ENCODE measurements at places on chromosomes 12 and 14. TPM values are rescaled to one million over a fixed set of nuclear protein-coding genes. Genes with fewer than 3 reads are reported as not detected.

- H3K4me1 ChIP-seq = no peaks in the 10 kb centered on the region
- DNase-seq = peak; percentile 25
- H3K27me3 ChIP-seq = no peaks in the 10 kb centered on the region
- no peaks in the 10 kb centered on the region for H3K36me3 ChIP-seq
- H3K4me3 ChIP-seq = no peak overlapping the region
These were observed 115.6 kb downstream of the PLEKHA5 start for GRCh38 chr12:19245106-19245505.

The CYP27B1 gene
- 0.62 TPM for total RNA-seq

GRCh38 chr12:55982319-55982936, 8.6 kb downstream of the RAB5B start:
- H3K4me3 ChIP-seq = no peak overlapping the region
- H3K4me1 ChIP-seq = peaks cover 2% of the 10 kb centered on the region
- no peak for DNase-seq
- peaks cover 53% of the 10 kb centered on the region for H3K36me3 ChIP-seq
- H3K27me3 ChIP-seq = no peaks in the 10 kb centered on the region
- no peak overlapping the region for H3K27ac ChIP-seq

The PLBD1 gene
- 23.2 TPM for total RNA-seq

The POU6F1 gene
- total RNA-seq = 4.6 TPM

DNA sequence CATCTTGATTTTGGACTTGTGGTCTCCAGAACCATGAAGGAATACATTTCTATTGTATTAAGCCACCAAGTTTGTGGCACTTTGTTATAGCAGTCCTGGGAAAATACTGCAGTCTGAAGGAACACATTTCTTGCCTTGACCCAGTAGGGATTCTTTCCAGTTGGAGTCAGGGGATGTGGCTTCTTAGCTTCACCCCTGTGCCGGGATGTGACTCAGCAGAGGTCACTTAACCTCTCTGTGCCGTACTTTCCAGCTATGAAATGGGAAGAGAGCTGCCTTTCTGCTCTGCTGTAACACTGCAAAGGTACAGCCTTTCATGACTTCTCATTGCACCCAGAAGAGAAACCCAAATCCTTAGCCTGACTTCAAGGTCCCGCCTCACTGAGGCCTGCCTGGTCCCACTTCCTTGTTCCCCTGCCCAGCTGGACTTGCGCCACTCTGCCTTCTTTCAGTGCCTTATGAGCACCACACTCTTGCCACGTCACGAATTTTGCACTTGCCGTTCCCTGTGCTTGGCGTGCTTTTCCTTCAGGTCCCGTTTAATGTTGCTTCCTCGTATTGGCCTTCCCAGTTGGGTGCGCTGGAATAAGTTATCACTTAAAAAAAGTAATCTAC, 24.2 kb downstream of the CHST11 start:
- H3K36me3 ChIP-seq = no peaks in the 10 kb centered on the region
- H3K4me1 ChIP-seq = peaks cover 3% of the 10 kb centered on the region
- no peak overlapping the region for H3K4me3 ChIP-seq
- no peaks in the 10 kb centered on the region for H3K27me3 ChIP-seq
- peak; percentile 48 for DNase-seq

GRCh38 chr12:26896913-26897312, 40.9 kb downstream of the INTS13 start:
- no peak overlapping the region for H3K4me3 ChIP-seq
- H3K36me3 ChIP-seq = peaks cover 5% of the 10 kb centered on the region
- no peaks in the 10 kb centered on the region for H3K27me3 ChIP-seq
- H3K27ac ChIP-seq = no peak overlapping the region
- H3K4me1 ChIP-seq = no peaks in the 10 kb centered on the region

- H3K27me3 ChIP-seq = peaks cover 2% of the 10 kb centered on the region
- no peak for DNase-seq
- no peak overlapping the region for H3K4me3 ChIP-seq
- H3K4me1 ChIP-seq = no peaks in the 10 kb centered on the region
These were observed 148.6 kb upstream of the VASH1 start for GRCh38 chr14:76612654-76613053.

The SLC7A8 gene
- total RNA-seq = 4.2 TPM

- no peak for DNase-seq
- H3K4me3 ChIP-seq = no peak overlapping the region
- peaks cover 10% of the 10 kb centered on the region for H3K4me1 ChIP-seq
- H3K27me3 ChIP-seq = no peaks in the 10 kb centered on the region
These were observed 124.9 kb upstream of the MED13L start for GRCh38 chr12:116402163-116402939.

The AHNAK2 gene
- 21.6 TPM for total RNA-seq

- no peaks in the 10 kb centered on the region for H3K36me3 ChIP-seq
- no peak for DNase-seq
- no peak overlapping the region for H3K4me3 ChIP-seq
- no peaks in the 10 kb centered on the region for H3K27me3 ChIP-seq
These were observed 35.3 kb downstream of the KICS2 start for GRCh38 chr12:64186789-64187188.

The TOMM20L gene
- not detected for total RNA-seq

GRCh38 chr12:104134882-104135281, 3.1 kb downstream of the NFYB start:
- H3K4me3 ChIP-seq = no peak overlapping the region
- no peaks in the 10 kb centered on the region for H3K27me3 ChIP-seq
- peaks cover 27% of the 10 kb centered on the region for H3K36me3 ChIP-seq
- no peak for DNase-seq
- no peak overlapping the region for H3K27ac ChIP-seq

DNA sequence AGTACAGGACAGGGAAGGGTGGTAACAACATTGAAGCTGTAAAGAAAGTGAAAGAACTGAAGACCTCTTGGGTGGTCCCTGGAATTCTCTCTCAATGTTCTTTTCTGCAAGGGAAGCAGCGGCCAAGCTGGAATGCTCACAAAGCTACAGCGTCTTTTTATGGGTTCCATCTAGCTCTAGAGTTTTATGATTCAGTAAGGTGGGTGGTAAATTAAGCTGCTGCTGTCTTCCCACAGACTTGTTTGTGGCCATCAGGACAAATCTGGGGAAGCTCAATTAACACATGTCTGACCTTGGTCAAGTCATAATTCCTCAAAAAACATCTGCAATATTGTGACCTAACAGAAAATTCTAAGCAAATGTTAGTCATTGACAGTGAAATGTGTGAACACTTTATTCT, 139.1 kb downstream of the MED13L start:
- H3K27ac ChIP-seq = no peak overlapping the region
- no peak overlapping the region for H3K4me3 ChIP-seq
- H3K36me3 ChIP-seq = no peaks in the 10 kb centered on the region
- H3K27me3 ChIP-seq = no peaks in the 10 kb centered on the region
- DNase-seq = peak; percentile 81

The SLCO1B3 gene
- not detected for total RNA-seq

- H3K4me1 ChIP-seq = no peaks in the 10 kb centered on the region
- H3K36me3 ChIP-seq = no peaks in the 10 kb centered on the region
- no peak overlapping the region for H3K27ac ChIP-seq
- peak; percentile 31 for DNase-seq
- H3K27me3 ChIP-seq = no peaks in the 10 kb centered on the region
These were observed 930.5 kb upstream of the NOVA1 start for GRCh38 chr14:27528328-27528727.

- peak overlapping the region; percentile 69 for H3K27ac ChIP-seq
- no peak overlapping the region for H3K4me3 ChIP-seq
- no peaks in the 10 kb centered on the region for H3K36me3 ChIP-seq
- no peaks in the 10 kb centered on the region for H3K27me3 ChIP-seq
- peaks cover 2% of the 10 kb centered on the region for H3K4me1 ChIP-seq
These were observed 53.7 kb downstream of the EFCAB11 start for GRCh38 chr14:89900802-89901201.

GRCh38 chr12:45425426-45425825, 209.5 kb downstream of the ANO6 start:
- no peak for DNase-seq
- H3K4me1 ChIP-seq = no peaks in the 10 kb centered on the region
- H3K36me3 ChIP-seq = peaks cover 38% of the 10 kb centered on the region

The NID2 gene
- 96.3 TPM for total RNA-seq

GRCh38 chr12:553216-554000, 93.7 kb downstream of the B4GALNT3 start:
- no peak for DNase-seq
- peaks cover 32% of the 10 kb centered on the region for H3K4me1 ChIP-seq
- no peaks in the 10 kb centered on the region for H3K27me3 ChIP-seq
- no peak overlapping the region for H3K27ac ChIP-seq
- no peaks in the 10 kb centered on the region for H3K36me3 ChIP-seq

DNA sequence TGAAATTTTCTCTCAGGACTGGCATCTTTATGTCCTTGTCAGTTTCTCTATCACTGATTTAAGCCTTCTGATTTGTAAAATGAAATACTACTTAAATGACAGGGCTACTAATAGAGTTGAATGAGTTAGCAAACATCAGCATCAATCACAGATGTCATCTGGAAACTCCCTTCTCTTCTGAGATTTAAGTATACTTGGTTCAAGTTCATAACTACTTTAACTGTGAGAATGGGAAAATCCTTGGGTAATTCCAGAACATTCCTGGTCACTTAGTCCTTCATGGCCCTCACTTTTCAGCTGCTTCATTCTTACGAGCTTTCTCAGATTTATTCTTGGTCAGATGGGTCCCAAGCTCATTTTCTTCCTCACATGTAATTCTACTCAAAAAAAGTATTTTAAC, 1655.3 kb upstream of the FLRT2 start:
- H3K27me3 ChIP-seq = no peaks in the 10 kb centered on the region
- no peaks in the 10 kb centered on the region for H3K4me1 ChIP-seq
- no peak overlapping the region for H3K4me3 ChIP-seq
- peak; percentile 5 for DNase-seq
- no peaks in the 10 kb centered on the region for H3K36me3 ChIP-seq

GRCh38 chr12:90897986-90898385, 57.0 kb downstream of the CCER1 start:
- H3K27ac ChIP-seq = no peak overlapping the region
- no peak for DNase-seq
- no peaks in the 10 kb centered on the region for H3K36me3 ChIP-seq
- H3K27me3 ChIP-seq = no peaks in the 10 kb centered on the region
- H3K4me3 ChIP-seq = no peak overlapping the region

The CCDC196 gene
- not detected for total RNA-seq

DNA sequence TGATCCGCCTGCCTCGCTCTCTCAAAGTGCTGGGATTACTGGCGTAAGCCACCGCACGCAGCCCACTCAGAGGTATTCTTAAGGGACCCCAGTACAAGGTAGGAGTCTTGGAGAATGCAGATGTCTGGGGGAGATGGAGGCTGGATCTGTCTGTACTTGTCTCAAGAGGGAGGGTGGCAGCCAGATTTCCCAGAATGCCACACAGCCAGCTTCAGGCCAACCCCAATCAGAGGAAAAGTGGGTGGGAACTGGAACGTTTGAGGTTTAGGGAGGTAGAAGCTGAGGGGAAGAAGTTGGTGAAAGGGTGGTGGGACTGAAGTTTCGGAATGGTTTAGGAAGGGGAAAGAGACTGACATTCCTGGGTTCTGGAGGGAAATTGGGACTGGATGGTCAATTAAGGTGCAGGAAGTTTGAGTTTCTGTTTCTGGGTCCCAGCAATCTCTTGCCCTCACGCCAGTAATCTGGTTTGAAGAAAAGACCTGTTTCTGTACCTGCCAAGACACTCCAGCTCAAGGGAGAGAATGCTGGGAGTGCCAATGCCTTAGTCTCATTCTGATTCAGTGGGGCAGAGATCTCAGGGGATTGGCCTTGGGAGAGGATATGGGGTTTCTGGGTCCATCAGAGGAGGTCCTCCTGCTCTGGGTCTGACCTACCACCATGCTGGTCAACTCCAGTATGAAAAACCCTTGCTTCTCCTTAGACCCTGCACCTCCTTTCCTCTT, 8.1 kb upstream of the ZNF385A start:
- H3K27ac ChIP-seq = peak overlapping the region; percentile 29
- DNase-seq = no peak
- peaks cover 32% of the 10 kb centered on the region for H3K36me3 ChIP-seq
- H3K4me3 ChIP-seq = no peak overlapping the region
- H3K27me3 ChIP-seq = no peaks in the 10 kb centered on the region
- peaks cover 57% of the 10 kb centered on the region for H3K4me1 ChIP-seq

The PLEKHD1 gene
- 0.53 TPM for total RNA-seq

DNA sequence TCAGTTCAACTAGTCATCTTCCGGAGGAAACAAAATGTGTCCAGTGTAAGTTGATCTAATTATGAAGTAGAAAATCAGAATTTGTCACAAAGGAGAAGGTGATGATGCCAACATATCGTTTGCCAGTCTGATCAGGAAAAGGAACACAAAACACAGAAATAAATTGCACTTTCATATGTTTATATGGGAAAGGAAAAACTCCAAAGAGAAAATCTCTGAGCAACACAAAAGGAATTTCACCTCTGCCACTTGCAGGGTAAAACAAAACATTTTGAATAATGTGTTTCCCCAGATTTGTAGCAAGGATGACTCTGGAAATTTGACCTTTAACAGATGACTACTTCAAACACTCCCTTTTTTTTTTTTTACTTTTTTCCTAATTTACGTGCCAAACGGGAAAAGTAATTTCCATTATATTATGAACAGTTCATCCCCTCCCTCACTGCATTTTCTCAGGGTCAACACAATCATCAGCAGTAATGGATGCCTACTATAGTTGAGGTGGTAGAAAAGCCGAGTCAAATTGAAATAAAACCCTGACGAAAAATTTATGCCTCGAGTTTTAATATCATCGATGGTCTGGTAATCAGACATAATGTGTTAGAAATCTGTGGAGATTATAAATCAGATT, 25.6 kb downstream of the MGAT4C start:
- no peaks in the 10 kb centered on the region for H3K36me3 ChIP-seq
- H3K4me1 ChIP-seq = no peaks in the 10 kb centered on the region
- H3K27me3 ChIP-seq = no peaks in the 10 kb centered on the region
- H3K4me3 ChIP-seq = no peak overlapping the region
- no peak overlapping the region for H3K27ac ChIP-seq

DNA sequence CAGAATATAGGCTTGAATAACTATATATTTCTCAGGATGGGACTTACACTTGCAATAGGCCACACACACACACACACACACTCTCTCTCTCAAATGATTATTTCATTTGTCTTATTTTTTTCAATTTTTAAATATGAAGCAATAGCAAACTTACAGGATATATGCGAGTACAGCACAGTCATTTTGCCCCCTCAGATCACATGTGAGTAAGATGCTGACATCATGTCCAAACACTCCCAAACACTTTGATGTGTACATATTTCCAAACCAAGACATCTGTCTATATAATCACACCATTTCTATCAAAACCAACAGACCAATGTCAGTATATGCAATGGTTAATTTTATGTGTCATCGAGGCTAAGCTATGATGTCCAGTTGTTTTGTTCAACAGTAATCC, 1535.9 kb upstream of the FLRT2 start:
- H3K4me3 ChIP-seq = no peak overlapping the region
- no peaks in the 10 kb centered on the region for H3K4me1 ChIP-seq

The RNU4-1 gene
- 636 TPM for total RNA-seq

- H3K36me3 ChIP-seq = no peaks in the 10 kb centered on the region
- no peak overlapping the region for H3K4me3 ChIP-seq
- H3K4me1 ChIP-seq = peaks cover 36% of the 10 kb centered on the region
- H3K27me3 ChIP-seq = no peaks in the 10 kb centered on the region
- H3K27ac ChIP-seq = no peak overlapping the region
- peak; percentile 69 for DNase-seq
These were observed 40.9 kb downstream of the CCDC85C start for GRCh38 chr14:99562856-99563748.

- no peaks in the 10 kb centered on the region for H3K27me3 ChIP-seq
- no peak for DNase-seq
- no peaks in the 10 kb centered on the region for H3K36me3 ChIP-seq
- H3K4me1 ChIP-seq = no peaks in the 10 kb centered on the region
- H3K4me3 ChIP-seq = no peak overlapping the region
These were observed 81.5 kb downstream of the EPS8 start for GRCh38 chr12:15707516-15708199.

GRCh38 chr12:122895320-122895703, 612 bp downstream of the VPS37B start:
- no peaks in the 10 kb centered on the region for H3K36me3 ChIP-seq
- no peak for DNase-seq
- H3K27me3 ChIP-seq = peaks cover 2% of the 10 kb centered on the region
- H3K4me3 ChIP-seq = peak overlapping the region; percentile 96

The SMIM10L1 gene
- total RNA-seq = 8.3 TPM

The CCDC38 gene
- 0.09 TPM for total RNA-seq

Measured in muscle of leg (tissue), 16 donors.